Gastroesophageal sphincter (tissue), 4 donors: ENCODE measurements at places on chromosomes 7 and 10.

GRCh38 chr7:101772508-101773211 is 44.8 kb upstream of the CUX1 start:
- no peaks in the 10 kb centered on the region for H3K4me1 ChIP-seq
- H3K4me3 ChIP-seq: no peak overlapping the region
- H3K27ac ChIP-seq: no peak overlapping the region
- ATAC-seq: no peak

DNA sequence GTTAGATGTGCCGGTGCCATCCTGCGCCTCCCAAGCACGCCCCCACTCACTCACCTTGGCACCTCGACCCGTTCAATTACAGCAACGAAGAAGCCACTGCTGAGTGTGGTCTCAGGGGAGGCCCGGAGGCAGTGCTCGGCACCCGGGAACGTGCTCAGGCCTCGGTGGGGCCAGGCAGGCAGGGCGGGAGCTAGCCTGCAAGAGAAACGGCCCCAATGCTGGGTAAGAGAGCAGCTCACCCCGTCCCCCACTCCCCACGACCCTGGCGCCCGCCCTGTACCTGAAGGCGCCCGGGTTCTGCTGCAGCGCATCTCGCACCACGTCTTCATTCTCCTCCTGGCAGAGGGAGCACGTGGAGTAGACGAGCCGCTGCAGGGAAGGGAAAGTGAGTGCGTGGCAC is 5.1 kb downstream of the NSUN5 start:
- H3K4me3 ChIP-seq: no peak overlapping the region
- H3K27me3 ChIP-seq: no peaks in the 10 kb centered on the region
- H3K4me1 ChIP-seq: no peaks in the 10 kb centered on the region
- peaks cover 48% of the 10 kb centered on the region for H3K36me3 ChIP-seq

DNA sequence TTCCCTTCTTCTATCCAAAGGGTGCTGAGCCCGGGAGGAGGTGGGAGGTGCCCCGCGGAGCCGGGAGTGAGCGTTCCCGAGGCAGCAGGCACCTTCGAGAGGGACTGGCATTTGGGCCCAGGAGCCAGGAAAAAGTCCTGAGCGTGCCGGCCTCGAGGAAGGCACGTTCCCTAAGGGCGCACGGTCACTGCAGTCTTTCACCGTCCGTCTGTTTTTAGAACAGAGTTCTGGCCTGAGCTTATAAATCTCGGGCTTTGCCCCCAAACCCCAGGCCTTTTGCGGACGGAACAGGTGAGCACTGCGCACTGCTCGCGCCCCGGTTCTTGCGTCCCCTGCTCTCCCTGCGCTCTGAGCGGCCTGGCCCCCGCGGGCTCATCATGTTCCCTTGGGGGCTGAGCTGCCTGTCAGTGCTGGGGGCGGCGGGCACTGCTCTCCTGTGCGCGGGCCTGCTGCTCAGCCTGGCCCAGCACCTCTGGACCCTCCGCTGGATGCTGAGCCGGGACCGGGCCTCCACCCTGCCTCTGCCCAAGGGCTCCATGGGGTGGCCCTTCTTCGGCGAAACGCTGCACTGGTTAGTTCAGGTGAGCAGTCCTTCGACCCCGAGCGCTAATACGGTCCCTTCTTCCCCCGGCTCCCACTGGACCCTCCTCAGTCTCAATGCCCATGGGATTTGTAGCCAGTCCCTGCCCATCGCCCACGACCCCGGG is 442 bp downstream of the CYP26C1 start:
- H3K36me3 ChIP-seq: no peaks in the 10 kb centered on the region
- ATAC-seq: peak; percentile 27
- no peak overlapping the region for H3K27ac ChIP-seq
- peaks cover 81% of the 10 kb centered on the region for H3K27me3 ChIP-seq
- H3K4me1 ChIP-seq: peaks cover 18% of the 10 kb centered on the region
- H3K4me3 ChIP-seq: no peak overlapping the region

GRCh38 chr10:29610876-29611647 is 23.7 kb downstream of the SVIL start:
- H3K27me3 ChIP-seq: no peaks in the 10 kb centered on the region
- H3K36me3 ChIP-seq: peaks cover 15% of the 10 kb centered on the region
- no peak overlapping the region for H3K4me3 ChIP-seq
- H3K4me1 ChIP-seq: peaks cover 36% of the 10 kb centered on the region

- no peak overlapping the region for H3K27ac ChIP-seq
- ATAC-seq: peak; percentile 42
- no peak overlapping the region for H3K4me3 ChIP-seq
- H3K36me3 ChIP-seq: no peaks in the 10 kb centered on the region
Observed at GRCh38 chr10:72044417-72045041, 43.8 kb downstream of the SPOCK2 start.

- H3K4me3 ChIP-seq: no peak overlapping the region
- peaks cover 67% of the 10 kb centered on the region for H3K27me3 ChIP-seq
- H3K27ac ChIP-seq: no peak overlapping the region
- H3K4me1 ChIP-seq: no peaks in the 10 kb centered on the region
Observed at GRCh38 chr10:129894698-129895097, 69.4 kb downstream of the EBF3 start.

GRCh38 chr10:73843261-73843660 is 31.1 kb downstream of the CAMK2G start:
- H3K27ac ChIP-seq: peak overlapping the region; percentile 5
- peaks cover 100% of the 10 kb centered on the region for H3K36me3 ChIP-seq
- no peaks in the 10 kb centered on the region for H3K27me3 ChIP-seq

DNA sequence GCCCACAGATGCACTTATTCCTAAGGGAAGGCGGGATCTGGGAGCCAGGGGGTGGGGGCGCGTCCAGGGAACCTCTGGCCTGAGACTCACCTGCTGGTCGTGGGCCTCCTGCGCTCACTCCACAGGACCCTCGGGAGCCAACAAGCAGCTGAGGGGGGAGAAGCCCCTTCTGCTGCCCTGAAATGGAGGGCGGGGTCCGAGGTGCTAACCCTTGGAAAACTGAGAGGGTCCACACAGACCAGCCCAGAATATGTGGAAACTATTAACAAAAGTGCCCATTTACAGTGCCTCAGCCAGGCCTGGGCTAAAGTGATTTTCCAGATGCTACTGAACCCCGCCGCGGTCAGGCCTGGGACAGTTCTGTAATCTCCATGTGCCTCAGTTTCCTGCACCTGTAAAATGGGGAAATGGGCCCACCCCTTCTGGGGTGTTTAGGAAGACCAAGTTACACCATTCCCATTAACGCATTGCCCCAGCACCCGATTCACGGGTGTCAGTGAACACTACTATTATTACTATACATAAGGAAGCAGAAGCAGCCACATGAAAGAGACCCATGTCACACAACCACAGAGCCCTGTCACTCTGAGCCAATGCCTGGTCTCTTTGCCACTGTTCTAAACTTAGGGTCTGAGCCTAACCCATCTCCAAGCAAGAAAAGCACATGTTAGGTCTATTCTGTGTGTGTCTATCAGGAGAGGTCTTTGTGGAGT is 630 bp upstream of the VSTM4 start:
- no peak overlapping the region for H3K4me3 ChIP-seq
- no peaks in the 10 kb centered on the region for H3K36me3 ChIP-seq
- H3K27me3 ChIP-seq: no peaks in the 10 kb centered on the region
- ATAC-seq: no peak

GRCh38 chr7:28811701-28812430 is 146.3 kb downstream of the TRIL start:
- H3K4me3 ChIP-seq: no peak overlapping the region
- H3K27ac ChIP-seq: no peak overlapping the region
- no peaks in the 10 kb centered on the region for H3K36me3 ChIP-seq
- H3K27me3 ChIP-seq: no peaks in the 10 kb centered on the region
- peaks cover 35% of the 10 kb centered on the region for H3K4me1 ChIP-seq
- ATAC-seq: no peak

DNA sequence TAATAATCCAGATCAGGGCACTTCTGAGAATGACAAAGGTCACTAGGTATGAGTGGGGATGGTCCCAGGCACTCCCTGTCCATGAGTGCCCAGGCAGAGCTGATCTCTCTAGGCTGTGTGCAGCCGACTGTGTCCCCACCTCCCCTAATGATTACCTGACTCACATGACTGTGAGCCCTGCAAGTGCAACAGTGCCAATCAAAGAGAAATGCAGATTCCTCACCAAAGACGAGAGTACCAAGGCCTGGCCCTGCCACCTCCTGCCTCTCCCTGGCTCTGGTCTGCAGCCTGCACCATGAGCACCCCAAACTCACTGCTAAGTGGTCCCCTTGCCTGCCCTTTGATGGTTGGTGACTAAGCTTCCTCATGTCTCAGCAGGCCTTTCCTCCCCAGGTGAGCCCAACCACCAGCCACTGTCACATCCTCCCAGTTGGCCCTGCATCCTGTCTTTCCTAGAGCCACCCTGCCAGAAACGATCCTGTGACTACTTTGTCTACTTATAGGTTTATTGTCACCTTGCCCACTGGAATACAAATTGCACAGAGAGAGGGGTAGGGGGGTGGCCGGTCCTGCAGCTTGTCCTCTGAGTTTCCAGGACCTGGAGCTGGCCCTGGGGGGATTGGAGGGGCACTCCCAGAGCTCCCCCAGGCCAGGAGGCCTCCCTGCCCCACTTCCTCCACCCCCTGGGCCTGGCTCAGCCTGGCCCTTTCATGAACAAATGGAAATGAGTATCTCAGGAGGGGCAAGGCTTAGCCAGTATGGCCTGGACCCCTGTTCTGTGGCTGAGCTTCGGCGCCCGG is 22.4 kb upstream of the GDF10 start:
- no peaks in the 10 kb centered on the region for H3K4me1 ChIP-seq
- no peak overlapping the region for H3K4me3 ChIP-seq
- no peak overlapping the region for H3K27ac ChIP-seq
- no peaks in the 10 kb centered on the region for H3K36me3 ChIP-seq
- no peaks in the 10 kb centered on the region for H3K27me3 ChIP-seq

DNA sequence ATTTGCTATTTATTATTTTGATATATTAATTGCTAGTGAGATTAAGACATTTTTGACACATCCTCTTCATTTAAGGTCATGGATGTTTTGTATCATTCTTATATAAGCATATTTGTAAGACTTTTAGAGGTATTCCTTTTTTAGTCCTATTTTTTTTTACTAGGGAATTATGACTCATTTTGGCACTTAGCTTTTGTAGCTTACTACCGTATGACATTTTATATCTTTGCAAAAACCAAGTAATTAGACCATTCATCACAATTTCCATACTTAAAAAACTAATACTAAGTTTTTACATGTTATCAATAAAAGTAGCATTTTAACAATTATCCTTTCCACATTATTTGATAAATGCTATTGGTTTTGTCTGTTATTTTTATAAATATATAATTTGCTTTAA is 41.6 kb downstream of the BMPR1A start:
- H3K36me3 ChIP-seq: no peaks in the 10 kb centered on the region
- no peak overlapping the region for H3K4me3 ChIP-seq
- no peaks in the 10 kb centered on the region for H3K27me3 ChIP-seq
- peak overlapping the region; percentile 46 for H3K27ac ChIP-seq
- peaks cover 7% of the 10 kb centered on the region for H3K4me1 ChIP-seq
- ATAC-seq: no peak

GRCh38 chr7:64654796-64655548 is 11.0 kb upstream of the ZNF107 start:
- no peaks in the 10 kb centered on the region for H3K4me1 ChIP-seq
- H3K36me3 ChIP-seq: no peaks in the 10 kb centered on the region
- no peak overlapping the region for H3K4me3 ChIP-seq
- no peak for ATAC-seq
- no peaks in the 10 kb centered on the region for H3K27me3 ChIP-seq
- no peak overlapping the region for H3K27ac ChIP-seq

DNA sequence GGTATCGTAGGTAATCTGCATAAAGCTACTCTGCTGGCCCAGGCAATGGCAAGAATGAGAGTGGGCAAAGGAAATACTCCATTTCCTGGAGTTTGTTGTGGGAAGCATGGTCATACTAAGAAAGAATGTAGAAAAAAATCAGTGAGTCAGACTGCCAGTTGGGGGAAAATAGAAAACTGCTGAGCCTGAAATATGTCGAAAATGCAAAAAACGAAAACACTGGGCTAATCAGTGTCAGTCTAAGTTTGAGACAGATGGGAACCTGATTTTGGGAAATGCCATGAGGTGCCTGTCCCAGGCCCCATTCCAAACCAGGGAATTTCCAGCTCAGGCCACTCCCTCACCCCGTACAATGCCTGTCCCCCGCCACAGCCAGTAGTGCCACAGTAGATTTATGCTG is 150.0 kb downstream of the ZNF33B start:
- no peaks in the 10 kb centered on the region for H3K36me3 ChIP-seq
- H3K27ac ChIP-seq: no peak overlapping the region
- ATAC-seq: no peak

DNA sequence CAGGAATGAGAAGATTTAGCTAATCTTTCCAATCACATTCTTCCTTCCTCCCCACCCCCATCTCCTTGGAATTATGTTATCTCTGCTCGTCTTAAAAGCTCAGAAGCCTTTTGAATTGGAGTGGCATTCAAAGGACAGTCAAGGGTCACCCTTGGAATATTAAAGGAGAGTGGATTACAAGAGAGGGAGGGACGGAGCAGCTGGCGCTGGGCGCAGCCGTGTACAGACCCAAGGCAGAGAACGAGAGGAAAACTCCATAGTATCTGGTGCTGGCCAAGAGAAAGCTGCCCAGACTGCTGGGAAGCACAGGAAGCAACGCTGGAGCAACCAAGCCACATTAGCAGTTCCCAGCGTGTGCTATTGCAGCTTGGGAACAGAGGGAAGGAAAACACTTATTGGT is 95.7 kb downstream of the POU6F2 start:
- no peak for ATAC-seq
- H3K27me3 ChIP-seq: no peaks in the 10 kb centered on the region
- H3K27ac ChIP-seq: no peak overlapping the region
- no peak overlapping the region for H3K4me3 ChIP-seq

GRCh38 chr7:52129278-52129677 is 812.7 kb upstream of the COBL start:
- H3K27ac ChIP-seq: no peak overlapping the region
- H3K36me3 ChIP-seq: no peaks in the 10 kb centered on the region
- ATAC-seq: no peak
- H3K4me3 ChIP-seq: no peak overlapping the region

- no peak overlapping the region for H3K4me3 ChIP-seq
- H3K27ac ChIP-seq: no peak overlapping the region
- no peaks in the 10 kb centered on the region for H3K27me3 ChIP-seq
- no peaks in the 10 kb centered on the region for H3K36me3 ChIP-seq
Observed at GRCh38 chr7:119720541-119720940, 552.4 kb upstream of the KCND2 start.

- ATAC-seq: no peak
- H3K36me3 ChIP-seq: no peaks in the 10 kb centered on the region
- H3K4me3 ChIP-seq: no peak overlapping the region
Observed at GRCh38 chr10:116654816-116655215, 34.1 kb downstream of the PNLIPRP2 start.

DNA sequence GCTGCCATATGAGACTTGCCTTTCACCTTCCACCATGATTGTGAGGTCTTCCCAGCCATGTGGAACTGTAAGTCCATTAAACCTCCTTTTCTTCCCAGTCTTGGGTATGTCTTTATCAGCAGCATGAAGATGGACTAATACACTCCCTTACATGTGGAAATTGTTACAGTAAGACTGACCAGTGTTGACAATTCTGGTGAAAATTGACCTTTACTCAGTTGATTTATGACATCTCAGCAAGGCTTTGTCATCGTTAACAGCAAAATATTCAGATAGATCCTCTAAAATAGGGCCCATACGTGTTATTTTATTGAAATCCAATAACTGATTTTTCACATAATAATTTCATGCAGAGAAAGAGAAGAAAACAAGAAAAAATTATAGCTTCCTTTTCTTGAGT is 377.9 kb upstream of the SEMA3C start:
- peaks cover 22% of the 10 kb centered on the region for H3K4me1 ChIP-seq
- ATAC-seq: no peak
